ENCODE measurements at places on chromosomes 4 and X.

DNA sequence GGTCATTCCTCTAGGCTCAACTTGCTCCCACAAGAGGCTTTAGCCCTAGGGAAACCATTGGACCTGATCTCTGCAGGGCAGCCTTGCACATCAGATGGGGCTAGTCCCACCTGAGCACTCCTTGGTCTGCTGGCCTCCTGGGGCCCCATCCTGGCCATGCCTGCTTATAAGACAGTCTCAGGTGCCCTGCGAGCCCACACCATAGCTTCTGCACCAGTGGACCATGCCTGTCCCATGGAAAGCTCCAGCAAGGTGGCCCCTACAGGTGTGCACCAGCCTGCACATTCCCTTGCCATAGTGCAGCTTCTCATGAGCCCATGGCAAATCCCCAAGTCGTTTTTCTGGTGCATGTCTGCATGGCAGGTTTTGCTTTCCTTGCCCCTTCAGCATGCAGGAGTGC, 19.6 kb upstream of the FAAH2 start:
- DNase-seq, result no peak

DNA sequence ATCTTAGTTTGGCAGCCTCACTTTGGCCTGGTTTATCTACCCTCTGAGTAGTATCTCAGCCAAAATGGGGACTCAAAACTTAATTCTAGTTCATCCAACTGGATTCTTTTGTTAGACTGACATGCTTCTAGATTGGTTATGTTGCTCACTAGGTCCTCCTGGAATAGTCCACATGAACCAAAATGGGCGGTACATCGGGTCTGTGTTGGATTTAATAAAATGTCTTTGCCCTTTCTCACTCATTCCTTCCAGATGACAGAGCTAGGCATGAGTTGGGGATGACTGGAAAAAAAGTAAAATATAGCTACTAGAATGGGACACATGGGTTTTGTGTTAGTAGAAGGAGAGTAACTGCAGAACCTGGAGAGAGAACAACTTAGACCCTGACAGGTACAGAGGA, 247.9 kb downstream of the CCSER1 start:
- no peak for DNase-seq

DNA sequence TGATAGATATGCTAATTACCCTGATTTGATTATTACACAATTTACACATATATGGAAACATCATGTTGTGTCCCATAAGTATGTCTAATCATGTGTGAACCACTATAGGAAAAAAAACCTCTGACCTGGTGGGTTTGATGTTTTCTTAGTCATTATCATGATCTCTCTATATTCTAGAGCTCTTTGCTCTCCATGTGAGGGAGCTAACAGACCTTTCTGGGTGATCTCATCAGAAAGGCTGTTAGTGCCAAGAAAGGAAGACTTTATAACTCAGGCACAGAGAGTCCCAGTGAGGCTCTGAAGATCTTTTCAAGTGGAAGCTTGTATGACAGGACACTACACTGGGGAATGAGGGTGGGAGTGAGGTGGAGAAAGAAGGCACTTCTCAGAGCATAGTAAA, 527.7 kb upstream of the MAGEB2 start:
- no peak for DNase-seq

- DNase-seq, result no peak
Observed at GRCh38 chr4:88797725-88798124, 100.1 kb upstream of the NAP1L5 start.
